Activated CD4-positive, alpha-beta T cell treated with anti-CD3 and anti-CD28 coated beads for 1 hour (primary cell): ENCODE measurements at places on chromosomes 6 and 20.

GRCh38 chr6:154367839-154368695 is 11.5 kb upstream of the IPCEF1 start:
- DNase-seq: no peak

- no peak for DNase-seq
Observed at GRCh38 chr20:11686820-11687543, 230.7 kb upstream of the BTBD3 start.

- DNase-seq: no peak
Observed at GRCh38 chr20:24738058-24738775, 210.9 kb upstream of the CST7 start.

GRCh38 chr20:54078296-54078984 is 8.0 kb upstream of the BCAS1 start:
- no peak for DNase-seq

DNA sequence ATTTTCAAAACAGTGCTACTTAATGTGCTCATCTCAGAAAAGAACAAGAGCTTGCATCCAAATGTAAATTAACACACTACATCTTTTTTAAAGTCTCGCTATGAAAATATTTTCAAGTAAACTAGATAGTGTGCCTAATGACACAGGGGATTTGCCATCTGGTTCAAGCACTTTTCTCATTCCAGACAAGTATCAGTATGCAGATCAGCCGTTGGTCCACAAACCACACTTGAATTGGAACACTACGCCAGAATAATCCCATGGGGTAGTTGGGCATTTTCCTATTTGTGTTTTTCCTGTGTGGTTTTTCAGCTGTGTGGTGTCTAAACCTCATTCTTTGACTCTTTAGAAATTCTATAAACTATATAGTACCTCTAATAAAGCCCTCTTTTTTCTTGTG is 256.2 kb downstream of the EPHA7 start:
- no peak for DNase-seq

DNA sequence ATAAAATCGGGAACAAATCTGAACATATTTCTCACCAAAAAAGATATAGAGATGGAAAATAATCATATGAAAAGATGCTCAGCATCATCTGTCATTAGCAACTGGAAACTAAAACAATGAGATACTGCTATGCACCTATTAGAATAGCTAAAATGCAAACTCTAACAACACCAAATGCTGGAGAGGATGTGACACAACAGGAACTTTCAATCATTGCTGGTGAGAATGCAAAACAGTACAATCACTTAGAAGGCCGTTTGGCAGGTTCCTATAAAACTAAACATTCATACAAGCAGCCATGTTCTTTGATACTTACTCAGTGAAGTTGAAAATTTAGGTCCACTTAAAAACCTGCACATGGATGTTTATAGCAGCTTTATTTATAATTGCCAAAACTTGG is 67.0 kb downstream of the FAM50B start:
- no peak for DNase-seq
